ENCODE measurements at places on chromosomes 13 and 19.

DNA sequence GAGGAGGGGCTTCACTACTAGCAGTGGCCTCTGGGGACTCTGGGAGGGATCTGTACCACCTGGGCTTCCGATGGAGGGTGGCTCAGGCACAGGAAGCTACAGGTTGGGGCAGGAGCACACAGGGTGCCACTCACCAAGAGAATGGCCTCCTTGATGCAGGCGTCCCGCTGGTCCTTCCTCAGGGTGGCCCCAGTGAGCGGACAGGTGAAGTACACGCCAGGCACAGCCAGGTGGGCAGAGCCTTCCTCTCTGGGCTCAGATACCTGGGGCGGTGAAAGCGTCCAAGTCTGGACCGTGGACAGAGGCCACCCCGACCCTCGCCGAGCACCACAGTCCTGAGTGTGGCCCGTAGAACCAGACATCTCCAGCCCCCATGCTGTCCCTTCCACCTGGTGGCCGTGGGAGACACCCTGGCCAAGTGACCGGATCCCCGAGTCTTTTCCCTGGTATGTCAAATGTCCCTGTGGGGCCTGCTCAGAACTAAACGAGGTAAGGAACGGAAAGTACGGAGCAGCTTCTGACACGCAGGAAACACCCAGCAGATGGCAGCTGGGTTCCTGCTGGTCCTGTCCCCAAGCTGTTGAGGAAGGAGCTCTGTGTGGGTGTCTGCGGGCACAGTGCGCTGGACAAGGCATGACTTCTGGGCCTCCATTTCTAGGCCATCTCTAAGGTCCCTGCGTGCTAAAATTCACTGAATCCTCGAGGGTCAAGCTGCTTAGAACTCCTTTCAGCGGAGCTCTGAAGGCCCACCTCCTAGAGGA lies 5.2 kb downstream of the UBXN6 start:
- DNase-seq: no peak

- DNase-seq: no peak
Measured at GRCh38 chr19:21586311-21587116, 81.1 kb downstream of the ZNF429 start.

DNA sequence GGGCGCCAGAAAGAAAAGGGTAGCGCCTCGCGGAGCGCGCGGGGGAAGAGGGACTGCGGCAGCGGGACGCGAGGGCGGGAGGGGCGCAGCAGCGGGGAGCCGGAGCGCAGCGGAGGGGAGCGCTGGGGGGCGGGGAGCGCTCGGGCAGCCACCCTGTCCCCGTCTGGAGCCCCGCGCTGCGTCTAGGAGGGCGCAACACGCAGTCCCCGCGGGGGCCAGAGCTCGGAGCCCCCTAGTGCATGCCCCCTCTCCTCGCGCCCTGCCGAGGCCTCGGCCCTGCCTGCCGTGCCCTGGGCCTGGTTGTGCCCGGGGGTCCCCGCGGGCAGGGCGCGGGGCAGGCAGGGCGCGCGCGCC lies 37.9 kb downstream of the SOX1 start:
- DNase-seq: no peak

DNA sequence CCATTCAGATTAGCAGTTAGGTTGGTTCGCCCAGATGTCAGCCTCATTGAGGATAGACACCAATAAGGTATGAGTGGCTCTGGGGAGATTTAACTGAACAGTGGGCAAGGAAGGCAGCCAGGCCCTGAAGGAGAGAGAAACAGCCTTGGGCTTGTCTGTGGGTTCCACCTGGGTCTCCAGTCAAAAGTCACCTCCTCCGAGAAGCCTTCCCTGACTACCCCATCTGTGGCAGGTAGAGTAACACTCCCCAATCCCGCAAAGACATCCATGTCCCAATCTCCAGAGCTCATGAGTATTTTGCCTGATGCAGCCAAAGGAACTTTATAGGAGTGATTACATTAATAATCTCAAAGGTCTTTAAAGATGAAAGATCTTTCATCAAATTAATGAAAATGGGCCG lies 8.0 kb upstream of the YJU2 start:
- DNase-seq: no peak

DNA sequence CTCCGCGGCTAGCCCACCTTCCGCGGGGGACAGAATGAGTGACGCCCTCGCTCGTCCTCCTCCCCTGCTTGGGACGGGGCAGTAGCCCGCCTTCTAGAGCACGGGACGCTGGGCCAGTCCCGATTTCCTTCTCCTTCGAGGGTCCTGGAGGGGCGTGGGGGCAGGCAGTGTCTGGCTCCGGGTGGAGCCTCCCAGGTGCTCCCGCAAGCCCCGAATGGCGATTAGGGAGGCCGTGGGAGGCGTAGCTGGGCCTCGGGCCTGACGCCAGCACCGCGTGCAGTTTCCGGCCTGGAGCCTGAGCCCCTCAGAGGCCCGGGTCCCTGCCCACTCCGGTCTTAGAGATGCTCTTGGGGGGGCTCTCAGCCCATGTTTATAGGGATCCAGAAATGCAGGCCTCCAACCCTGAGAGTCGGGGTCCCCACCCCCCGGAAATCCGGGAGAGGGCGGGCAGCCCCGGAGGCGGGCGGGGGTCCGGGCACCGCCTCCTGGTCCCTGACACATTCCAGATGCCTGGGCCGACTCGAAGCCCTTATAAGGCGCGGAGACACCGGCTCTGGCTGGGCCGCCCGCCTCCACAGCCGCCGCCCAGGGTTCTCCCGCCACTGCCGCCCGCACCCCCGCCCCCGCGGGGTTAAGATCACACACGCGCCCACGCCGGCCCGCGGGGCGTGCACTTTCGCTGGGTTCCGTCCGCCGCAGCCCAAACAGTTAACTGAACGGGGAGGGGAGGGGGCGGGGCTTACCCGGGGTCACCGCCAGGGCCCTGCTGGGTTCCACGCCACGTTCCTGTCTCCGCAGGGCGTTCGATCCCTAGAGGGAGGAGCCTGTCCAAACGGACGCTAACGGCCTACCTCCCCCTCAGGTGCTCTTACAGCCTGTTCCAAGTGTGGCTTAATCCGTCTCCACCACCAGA lies 1.5 kb downstream of the MYADM start:
- peak; percentile 83 for DNase-seq

- no peak for DNase-seq
Measured at GRCh38 chr13:112722433-112723263, 32.8 kb downstream of the ATP11A start.

DNA sequence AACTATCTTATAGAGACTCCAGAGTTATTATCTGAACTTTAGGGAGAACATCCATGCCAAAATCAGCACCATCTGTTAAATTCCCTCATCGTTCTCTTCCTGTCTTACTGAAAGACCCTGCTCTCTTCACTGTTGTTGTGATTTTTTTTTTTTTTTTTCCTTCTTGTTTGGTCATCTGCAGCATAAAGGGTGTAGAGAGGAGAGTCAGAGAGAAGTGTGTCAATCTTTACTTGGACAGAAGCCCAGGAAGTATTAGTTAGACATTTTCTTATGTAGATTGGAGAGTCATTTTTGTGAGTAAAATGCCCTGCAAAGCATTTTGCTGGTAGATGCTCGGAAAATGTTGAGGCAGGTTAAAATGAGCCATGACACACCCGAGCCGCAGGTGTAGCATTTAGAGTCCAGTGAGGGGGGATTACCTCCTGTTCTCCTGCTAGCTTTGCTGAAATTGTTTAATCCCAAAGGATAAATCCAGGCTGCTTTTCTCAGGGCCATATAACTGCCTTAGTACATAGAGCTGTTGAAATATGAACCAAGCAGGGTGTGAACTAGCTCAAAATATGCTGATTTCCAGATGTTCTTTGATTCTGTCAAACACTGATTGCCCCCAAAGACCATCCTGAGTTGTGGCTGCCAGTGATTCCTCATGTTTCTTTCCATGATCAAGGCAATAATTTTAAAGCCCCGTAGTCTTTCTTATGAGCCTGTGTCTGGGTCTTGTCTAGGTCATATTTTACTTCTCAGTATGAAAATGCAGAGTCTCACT lies 143.5 kb downstream of the DCT start:
- no peak for DNase-seq

DNA sequence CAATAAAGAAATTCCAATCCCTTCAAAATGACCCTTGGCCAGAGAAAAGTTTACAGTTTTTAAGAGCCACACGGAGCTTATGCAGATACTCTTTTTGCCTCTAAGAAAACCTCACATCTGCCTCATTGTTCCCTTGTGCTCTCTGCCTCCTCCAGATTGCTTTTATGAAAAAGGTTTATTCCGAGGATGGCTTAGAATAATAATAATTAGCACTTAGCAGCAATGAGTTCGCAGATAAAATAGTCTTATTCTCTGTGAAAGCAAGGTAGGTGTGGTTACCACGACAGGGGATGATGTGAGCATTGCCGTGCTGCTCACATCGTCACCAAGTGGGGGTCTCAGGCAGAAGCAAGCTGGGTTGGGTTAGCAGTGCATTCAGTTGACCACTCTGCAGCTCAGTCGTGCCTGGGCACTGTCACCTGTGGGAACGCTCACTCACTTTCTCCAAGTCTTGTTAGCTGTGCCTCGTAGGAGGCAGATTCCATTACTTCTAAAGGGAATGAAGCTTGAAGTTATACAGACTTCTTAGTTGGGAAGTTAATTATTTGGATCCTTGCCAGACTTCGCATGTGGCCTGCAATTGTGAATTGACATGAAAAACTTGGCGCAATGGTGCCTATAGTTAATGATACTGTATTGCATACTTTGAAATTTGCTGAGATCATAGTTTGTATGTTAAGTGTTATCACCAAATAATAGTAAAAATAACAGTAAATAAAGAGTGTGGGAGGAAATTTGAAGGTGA lies 157.2 kb downstream of the MYO16 start:
- no peak for DNase-seq

DNA sequence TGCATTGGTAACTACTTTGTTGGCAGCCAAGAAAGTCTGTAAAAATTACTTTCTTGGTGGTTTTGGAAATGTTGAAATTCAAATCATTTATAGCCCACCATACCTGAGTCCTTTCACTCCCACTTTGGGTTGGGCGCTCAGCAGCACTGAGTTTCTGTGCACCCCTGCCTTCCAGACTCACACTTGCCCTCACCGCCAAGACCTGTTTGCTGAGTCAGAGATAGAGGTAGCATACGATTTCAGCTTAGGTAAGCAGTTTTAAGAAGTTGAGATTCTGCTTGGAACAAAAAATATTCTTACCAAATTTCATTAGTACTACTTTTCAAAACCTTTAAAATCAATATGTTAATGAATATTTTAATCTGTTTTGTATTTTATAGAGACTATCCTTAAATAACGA lies 12.6 kb downstream of the MPHOSPH8 start:
- DNase-seq: no peak

DNA sequence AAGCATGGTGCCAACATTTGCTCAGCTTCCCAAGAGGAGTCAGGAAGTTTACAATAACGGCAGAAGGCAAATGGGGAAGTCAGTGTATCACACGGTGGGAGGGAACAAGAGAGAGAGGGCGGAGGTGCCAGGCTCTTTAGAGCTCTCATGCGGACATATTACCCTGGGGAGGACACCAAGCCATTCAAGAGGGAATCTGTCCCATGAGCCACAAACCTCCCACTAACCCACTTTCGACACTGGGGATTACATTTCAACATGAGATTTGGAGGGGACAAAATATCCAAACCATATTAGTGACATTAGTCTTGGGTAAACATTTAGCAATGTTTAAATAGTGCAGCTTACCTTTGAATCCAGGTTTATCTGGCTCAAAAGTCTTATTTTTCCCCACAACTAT lies 69.9 kb downstream of the SLAIN1 start:
- no peak for DNase-seq

GRCh38 chr13:75770592-75771011 lies 134.5 kb downstream of the LMO7 start:
- no peak for DNase-seq

DNA sequence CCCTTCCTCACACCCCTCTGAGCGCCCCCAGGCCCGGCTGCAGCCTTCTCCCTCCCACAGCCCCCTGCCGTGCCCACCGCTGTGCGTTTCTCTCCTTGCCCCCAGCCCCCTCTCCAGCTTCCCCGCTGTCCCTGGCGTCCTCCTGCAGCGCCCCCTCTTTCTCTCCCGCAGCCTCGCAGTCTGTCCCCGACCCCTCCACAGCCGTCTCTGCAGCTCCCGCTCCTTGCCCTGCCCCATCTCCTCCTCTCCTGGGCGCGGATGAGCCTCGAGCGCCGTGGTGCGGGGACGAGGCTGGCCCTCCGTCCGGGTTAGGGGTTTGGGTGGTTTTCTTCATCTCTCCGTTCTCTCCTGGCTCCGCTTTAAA lies 1.1 kb downstream of the KMT5C start:
- no peak for DNase-seq

DNA sequence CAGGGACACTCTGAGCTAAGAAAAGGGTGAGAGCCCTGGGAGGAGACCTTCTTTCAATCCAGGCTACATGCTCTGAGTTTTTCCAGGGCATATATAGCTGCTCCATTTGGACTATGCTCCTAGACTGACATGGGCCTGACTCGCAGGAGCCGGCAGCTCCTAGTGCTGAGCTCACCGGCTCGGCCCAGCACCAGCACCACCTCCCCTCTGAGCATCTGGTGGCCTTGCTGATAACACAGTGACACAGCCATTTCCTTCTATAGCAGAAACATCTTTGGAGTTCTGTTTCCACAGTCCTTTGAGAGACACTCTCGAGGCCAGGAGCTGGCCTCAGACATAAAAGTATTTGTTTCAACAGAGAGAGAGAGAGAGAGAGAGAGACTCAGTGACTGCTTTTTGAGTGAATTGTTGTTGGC lies 184.9 kb downstream of the TM9SF2 start:
- DNase-seq: no peak

GRCh38 chr13:36366031-36366430 lies 19.8 kb upstream of the SPART start:
- no peak for DNase-seq

GRCh38 chr19:6048793-6049405 lies 61.4 kb downstream of the RFX2 start:
- DNase-seq: peak; percentile 79

DNA sequence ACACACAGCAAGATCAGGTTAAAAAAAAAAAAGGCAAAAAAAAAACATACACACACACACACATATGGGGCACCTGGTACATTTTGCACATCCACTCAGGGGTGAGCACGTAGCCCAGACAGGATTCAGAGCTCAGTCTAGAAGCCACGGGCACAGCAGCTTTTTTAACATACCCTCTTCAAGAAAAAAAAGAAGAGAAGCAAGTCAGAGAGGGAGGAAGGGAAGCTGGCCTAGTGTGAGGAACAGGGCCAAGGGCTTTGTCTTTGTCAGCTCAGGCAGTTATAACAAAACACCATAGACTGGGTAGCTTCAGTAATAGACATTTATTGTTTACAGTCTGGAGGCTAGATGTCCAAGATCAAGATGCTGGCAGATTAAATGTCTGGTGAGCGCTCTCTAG lies 2.3 kb upstream of the TPM4 start:
- DNase-seq: no peak

GRCh38 chr13:67281466-67281865 lies 51.3 kb upstream of the PCDH9 start:
- no peak for DNase-seq

DNA sequence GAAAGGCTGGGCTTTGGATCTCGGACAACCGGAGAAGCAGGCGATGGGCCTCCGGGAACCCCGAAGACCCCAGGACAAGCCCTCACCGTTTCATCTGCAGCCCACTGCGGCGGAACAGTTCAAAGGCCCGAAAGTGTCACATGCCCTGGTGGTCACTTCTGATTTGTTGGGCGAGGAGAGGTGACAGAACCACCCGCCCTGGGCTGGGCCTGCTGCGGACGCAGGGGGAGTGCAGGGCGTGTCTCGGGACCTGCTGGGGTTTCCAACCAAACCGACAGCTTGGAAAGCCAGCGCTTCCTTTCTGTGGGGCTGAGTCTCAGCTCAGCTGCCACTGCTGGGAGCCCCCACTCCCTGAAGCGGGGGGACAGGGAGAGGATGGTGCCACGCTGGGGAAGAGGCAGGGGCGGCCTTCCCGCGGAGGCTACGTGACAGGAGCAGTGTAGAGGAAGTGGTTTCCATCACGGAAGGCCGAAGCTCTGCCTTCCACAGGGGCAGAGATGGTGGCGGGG lies 22.8 kb upstream of the ZBTB7A start:
- DNase-seq: peak; percentile 35
